ENCODE measurements at places on chromosomes 11 and 22. TPM values are rescaled to one million over a fixed set of nuclear protein-coding genes. Genes with fewer than 3 reads are reported as not detected.

DNA sequence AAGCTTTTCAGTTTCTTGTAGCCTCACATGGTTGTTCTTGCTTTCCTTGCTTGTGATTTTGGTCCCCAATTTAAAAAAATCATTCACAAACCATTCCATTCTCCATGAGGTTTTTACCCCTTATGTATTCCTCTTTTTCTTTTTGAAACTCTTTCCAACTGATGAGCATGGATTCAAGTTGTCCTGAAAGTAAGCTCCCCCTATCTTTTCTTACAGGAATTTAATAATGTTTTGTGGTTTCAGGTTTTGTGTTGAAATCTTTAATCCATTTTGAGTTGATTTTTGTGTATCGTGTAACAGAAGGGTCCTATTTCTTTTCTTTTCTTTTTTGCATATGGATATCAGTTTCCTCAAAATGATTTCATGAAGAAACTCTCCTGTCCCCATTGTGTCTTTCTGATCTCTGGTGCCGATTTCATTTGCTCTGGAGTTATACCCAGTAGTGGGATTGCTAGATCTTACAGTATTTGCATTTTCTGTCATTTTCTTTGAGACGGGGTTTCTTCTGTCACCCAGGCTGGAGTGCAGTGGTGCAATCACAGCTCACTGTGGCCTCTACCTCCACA is 58.5 kb downstream of the LRRC74B start:
- no peak for DNase-seq

GRCh38 chr11:119107538-119108145 is 498 bp downstream of the C2CD2L start:
- DNase-seq, result no peak

GRCh38 chr11:116540645-116541304 is 232.0 kb downstream of the BUD13 start:
- no peak for DNase-seq

- DNase-seq, result no peak
These were observed 6.5 kb upstream of the ELFN2 start for GRCh38 chr22:37433786-37434185.

DNA sequence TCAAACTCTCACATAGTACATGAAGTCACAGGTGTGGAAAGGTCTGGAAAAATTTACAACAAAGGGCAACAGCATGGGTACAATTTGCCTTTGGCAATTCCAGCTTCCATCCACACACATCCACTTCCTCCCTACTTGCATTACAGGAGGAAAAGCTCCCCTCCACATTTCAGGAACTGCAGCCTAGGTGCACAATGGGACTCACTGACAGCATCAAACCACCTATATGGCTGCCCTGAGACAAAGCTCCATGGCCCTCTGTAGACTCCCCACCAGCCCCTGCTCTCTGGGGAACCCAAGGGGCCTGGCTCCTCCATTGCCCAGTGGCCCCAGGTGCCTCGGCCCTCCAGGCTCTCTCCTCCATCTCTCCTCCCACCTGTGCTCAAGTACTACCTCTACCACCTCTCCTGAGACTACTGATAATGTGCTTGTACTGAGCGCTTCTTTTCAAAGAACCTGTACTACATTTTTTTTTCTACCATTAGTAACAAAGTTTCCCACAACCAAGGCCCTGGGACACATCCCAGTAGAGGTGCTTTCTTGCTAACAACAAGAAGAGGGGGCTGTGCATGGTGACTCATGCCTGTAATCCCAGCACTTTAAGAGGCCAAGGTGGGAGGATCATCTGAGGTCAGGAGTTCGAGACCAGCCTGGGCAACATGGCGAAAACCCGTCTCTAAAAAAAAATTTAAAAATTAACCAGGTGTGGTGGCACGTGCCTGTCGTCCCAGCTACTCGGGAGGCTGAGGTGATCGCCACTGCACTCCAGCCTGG is 4.9 kb downstream of the YPEL1 start:
- DNase-seq, result no peak

GRCh38 chr11:76653674-76654284 is 16.8 kb downstream of the LRRC32 start:
- DNase-seq, result no peak

GRCh38 chr22:22245256-22245909 is 797 bp downstream of the VPREB1 start:
- DNase-seq, result no peak

GRCh38 chr11:56783448-56784041 is 35.0 kb upstream of the OR9G4 start:
- DNase-seq, result no peak

GRCh38 chr11:16346975-16347374 is 9.4 kb downstream of the SOX6 start:
- DNase-seq, result no peak

GRCh38 chr11:26088391-26088790 is 243.5 kb upstream of the ANO3 start:
- DNase-seq, result no peak

GRCh38 chr11:73140213-73141030 is 1.7 kb downstream of the FCHSD2 start:
- DNase-seq, result peak; percentile 84

- no peak for DNase-seq
These were observed 272.8 kb downstream of the CTTN start for GRCh38 chr11:70671083-70671482.

DNA sequence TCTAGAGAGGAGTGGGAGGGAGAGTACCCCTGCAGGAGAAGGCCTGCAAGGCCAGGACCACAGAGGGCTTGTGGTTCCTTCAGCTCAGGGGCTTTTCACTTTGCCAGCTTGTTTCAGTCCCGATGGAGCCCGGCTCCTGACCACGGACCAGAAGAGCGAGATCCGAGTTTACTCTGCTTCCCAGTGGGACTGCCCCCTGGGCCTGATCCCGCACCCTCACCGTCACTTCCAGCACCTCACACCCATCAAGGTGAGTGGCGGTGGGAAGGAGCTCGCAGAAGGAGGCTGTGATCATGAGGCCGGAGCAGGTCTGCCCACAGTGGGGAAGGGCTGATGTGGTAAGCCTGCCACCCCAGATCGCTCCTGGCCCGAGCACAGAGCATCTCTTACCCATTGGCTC is 13.5 kb downstream of the ACP2 start:
- DNase-seq, result no peak

The SLC1A2 gene
- total RNA-seq, result 0.93 TPM

The TECTA gene
- 3.3 TPM for total RNA-seq

The OSBP2 gene
- total RNA-seq, result 4.8 TPM

The MS4A2 gene
- total RNA-seq, result 0.60 TPM

The FAM76B gene
- 42.1 TPM for total RNA-seq

The PRODH gene
- total RNA-seq, result 0.66 TPM

The OR51Q1 gene
- total RNA-seq, result not detected

The INPP5J gene
- total RNA-seq, result 0.60 TPM

The DSCAML1 gene
- 10.7 TPM for total RNA-seq

The TRIM29 gene
- total RNA-seq, result not detected

All from spleen (tissue), 13 donors.